Glomerular endothelial cell (primary cell): ENCODE measurements at places on chromosomes 5 and 9.

- DNase-seq, result no peak
These were observed 595 bp downstream of the PDLIM7 start for GRCh38 chr5:177496727-177497291.

DNA sequence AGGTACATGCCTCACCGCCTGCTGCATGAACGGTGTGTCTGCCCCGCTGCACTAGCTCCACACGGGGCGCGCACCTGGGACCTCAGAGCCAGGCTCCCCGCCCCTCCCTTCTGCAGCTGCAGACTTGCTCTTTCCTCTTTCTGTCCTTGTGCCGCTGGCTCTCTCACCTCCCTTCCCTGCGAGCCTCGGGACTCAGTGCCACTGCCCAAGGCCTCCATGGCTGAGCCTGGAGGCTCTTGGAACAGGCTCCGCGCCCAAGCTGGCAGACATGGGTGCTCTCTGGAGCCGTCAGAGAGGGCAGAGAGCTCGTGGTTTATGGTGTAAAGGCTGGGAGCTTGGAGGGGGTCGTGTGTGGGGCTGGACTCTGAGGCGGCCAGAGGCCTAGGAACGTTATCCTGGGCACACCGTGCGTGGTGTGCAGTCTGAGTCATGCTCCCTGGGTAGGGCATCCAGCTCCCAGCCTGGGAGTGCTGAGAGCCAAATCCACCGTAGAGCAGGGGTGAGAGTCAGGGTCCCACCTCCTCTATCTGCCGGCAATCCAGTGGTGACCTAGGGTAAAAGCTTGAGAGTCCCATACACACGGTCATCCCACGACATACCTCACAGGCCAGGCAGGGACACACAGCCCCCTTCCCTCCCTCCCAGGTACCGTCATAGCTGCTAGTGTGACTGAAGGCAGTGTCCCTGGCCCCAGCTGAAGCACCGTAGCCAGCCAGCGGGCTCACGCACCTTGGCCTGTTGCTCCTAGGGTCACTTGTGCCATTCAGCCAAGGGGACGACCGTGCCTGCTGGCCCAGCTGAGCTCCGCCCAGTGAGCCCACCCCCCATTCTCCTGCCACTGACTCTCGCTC, 22.4 kb downstream of the GOLGA2 start:
- DNase-seq, result no peak

DNA sequence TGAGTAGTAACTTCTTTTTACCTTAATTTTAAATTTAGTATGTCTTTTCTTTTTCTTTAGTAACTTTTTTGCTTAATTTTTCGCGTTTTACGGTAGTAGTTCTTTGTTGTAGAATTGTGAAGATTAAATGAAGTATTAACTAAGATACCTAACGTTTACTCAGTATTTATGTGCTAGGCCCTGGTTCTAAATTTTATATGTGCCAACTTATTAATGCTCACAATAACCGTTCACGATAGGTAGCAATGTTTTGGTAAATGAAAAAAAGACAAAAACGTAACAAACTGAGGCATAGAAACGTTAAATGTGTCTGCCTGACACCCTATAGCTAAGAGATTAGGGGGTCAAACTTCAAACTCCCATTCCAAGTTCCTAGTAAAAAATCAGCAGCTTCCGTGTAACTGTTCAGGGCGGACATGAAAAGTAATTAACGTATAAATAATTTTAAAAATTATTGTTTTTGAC, 1.2 kb downstream of the MRPS30 start:
- DNase-seq, result no peak

- no peak for DNase-seq
These were observed 99.9 kb upstream of the PITX1 start for GRCh38 chr5:135133698-135134515.

DNA sequence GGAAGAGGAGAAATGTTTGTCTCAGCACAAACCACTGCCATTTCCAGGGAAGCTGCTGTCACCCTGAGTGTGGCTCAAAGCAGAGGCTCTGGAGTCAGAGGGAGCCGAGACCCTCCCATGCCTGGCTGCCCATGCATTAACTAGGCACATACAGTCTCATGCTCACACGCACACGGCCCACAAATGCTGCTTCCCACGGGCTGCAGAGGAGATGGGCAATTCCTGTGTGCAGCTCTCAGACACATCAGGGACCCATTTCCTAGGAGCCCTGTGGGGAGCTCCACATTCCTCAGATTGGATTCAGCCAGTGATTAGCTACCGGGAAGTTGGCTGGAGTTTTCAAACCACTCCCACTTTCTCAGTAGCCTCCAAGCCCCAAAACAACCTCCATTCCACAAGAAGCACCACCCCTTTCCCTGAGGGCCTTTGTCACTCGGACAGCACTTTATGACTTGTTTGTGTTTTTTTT, 9.1 kb upstream of the PTGES start:
- DNase-seq, result no peak

DNA sequence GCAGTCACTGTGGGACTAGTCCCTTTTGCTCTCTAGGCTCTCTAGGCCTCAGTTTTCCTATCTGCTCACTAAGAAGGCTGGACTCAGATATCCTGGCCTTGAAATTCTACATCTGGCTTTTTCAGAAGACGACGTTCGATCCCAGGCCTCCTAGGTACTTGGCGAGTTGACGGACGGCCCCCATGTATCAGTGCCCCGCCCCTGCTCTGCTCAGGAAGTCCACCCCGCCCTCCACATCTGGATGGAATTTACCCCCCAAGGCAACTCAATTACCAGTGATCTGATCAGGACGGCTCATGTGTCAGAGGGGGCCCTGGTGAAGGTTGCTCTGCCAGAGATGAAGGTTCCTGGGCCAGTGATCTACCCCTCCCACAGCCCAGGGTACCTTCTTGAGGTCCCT, 44.1 kb upstream of the SYNPO start:
- DNase-seq, result no peak

DNA sequence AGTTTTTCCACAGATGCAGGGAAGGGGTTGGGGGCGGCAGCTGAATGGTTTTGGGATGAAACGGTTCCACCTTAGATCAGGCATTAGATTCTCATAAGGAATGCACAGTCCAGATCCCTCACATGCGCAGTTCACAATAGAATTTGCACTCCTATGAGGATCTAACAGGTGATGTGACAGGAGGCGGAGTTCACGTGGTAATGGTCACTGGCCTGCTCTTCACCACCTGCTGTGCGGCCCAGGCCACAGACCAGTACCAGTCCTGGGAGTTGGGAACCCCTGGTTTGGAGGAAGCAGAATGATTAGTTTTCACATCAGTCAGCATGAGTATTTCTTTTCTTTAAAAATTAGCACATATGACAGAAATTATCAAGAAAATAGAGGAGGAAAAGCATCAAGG, 26.3 kb downstream of the ANP32B start:
- DNase-seq, result no peak

DNA sequence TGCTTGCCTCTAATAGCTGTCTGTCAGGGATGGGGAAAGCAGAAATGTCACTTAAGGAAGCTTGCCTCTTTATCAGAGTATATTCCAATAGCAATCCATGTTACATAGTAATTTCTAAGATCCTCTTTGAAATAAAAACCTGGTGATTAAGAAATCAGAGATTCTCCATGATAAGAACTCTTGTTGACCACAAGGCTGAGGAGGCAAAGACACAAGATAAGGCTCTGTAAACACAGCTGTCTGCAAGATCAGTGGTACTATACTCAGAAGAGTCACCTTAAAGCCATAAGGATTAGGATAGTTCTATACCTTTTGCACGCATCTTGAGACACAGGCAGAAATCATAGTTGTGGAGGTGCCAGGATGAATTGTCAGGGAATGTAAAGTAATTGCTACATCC, 40.3 kb downstream of the HEXB start:
- DNase-seq, result no peak

GRCh38 chr9:83933790-83934189, 12.6 kb upstream of the KIF27 start:
- DNase-seq, result no peak

- DNase-seq, result no peak
These were observed 7.0 kb downstream of the ADGRD2 start for GRCh38 chr9:124457079-124457886.

- no peak for DNase-seq
These were observed 15.8 kb downstream of the CSF2 start for GRCh38 chr5:132089363-132089762.

DNA sequence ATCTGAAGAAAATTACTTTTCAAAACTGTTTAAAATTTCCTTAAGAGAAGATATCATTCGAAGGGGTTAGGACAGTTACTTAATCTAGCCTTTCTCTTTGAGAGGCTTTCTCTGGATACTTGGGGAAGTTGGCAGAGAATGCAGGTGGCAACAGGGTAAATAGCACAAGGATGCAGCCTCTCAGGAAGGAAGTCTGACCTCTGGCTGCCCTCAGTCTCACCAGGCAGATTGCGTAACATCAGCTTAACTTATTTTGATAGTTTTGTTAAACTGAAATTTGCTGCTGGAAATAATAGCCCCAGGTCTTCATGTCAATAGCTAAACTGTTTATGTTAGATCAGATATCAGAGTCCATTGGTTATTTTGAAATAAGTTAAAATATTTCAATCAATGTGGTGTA, 20.4 kb downstream of the CCDC192 start:
- peak; percentile 62 for DNase-seq

DNA sequence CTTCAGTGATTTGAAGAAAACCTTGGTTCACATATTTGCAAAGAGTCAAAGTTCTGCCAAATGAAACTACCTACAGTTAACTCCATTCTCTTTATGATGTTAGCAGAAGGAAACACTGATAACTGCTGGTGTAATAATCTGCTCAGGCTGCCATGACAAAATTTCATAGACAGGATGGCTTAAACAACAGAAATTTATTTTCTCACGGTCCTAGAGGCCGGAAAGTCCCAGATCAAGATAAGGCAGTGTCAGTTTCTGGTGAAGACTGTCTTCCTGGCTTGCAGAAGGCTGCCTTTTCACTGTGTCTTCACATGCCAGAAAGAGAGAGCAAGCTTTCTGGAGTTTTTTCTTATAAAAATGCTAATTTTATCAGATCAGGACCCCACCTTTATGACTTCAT, 102.4 kb upstream of the PARP8 start:
- DNase-seq, result no peak

DNA sequence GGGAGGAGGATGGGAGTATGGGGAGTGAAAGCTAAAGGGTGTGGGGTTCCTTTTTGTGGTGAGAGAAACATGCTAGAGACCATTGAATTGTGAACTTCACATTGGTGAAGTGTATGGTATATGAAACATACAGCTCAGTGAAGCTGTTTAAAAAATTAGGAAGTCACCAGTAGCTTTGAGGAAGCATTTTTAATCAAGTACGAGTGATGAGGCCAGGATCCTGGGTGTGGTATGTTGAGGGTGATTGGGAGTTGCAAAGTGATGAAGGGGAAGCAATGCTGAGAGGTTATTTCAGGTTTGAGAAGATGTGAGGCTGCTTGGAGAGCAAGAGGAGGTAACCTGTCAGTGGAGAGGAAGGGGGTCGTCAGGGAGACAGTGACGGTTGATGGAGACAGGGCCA, 22.7 kb upstream of the CLK4 start:
- DNase-seq, result no peak
